ENCODE measurements at places on chromosomes 3 and 15.

DNA sequence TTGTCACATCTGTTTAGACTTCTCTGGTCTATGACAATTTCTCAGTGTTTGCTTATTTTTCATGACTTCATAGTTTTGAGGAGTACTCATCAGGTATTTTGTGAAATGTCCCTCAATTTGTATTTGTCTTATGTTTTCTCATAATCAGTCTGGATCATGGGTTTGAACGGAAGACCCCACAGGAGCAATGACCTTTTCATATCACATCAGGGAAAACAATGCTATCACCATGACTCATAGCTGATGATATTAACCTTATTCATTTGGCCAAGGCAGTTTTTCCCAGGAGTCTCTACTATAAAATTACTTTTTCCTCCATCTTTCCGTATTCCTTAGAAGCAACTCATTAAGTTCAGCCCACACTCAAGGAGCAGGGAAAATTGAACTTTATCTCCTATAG lies 32.7 kb downstream of the AADACL2 start:
- ATAC-seq: no peak

DNA sequence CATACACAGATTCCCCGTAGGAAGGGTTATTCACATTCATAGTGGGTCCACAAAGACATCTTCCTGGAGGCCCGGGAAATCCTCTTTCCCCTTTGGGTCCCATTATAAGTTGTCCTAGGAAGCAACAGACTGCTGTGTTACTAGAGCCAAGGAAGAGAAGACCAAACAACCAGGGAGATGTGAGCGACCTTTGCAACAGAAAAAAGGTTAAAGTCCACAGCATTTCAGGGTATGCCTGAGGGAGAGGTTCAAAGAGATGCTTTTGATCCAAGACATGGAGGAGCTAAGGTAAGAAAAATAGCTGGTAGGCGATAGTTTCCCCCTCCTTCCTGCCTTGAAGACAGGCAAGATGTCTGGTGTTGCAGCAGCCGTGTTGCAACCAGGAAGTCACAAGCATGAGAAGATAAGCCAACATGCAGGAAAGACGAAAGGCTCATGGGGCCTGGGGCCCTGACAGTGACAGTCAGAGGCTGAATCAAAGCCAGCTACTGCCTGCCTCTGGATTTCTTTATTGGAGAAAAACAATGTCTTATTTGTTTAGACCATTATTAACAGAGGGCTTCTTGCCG lies 30.9 kb downstream of the EAF1 start:
- ATAC-seq: no peak

DNA sequence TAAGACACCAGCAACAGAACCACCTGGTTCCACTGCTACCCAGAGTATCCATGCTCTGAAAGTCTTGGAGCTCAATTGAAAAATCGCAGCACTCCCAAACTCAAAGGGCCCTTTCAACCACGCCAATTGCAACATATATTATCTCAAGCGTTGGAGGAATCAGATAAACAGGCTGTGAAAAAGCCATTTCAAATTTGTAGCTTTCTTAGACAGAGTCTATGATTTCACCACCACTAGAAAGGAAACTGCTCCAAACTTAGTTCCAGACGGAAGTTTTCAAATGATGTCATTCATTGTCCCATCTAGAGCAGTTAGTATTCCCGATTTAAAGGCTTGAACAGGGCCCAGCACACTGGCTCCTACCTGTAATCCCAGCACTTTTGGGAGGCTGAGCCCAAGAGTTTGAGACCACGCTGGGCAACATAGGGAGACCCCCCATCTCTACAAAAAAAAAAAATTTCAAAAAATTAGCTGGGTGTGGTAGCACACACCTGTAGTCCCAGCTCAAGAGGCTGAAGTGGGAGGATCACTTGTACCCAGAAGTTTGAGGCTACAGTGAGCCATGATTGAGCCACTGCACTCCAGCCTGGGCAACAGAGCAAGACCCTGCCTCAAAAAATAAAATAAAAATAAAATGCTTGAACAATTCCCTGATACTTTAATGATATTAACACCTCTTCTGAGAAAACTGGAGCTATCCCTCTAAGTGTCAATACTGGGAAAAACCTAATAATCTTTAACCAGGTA lies 16.8 kb downstream of the TNIK start:
- no peak for ATAC-seq

DNA sequence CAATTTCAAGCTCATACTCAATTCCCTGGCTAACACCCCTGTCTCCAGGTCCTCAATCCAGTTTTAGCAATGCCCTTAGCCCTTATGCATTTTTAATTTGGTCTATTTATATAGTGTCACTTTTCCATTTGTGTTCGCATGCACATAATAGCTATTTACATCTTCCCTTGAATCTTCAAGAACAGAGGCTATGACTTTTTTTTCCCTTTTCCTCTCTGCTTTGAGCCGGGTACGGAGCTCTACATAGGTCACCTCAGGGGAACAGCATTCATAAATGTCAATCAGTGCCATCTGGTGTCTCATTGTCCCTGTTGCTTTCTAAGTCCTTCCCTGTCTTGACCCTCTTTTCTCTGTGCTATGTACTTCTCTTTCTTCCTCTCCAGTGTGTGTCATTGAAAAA lies 26.5 kb upstream of the ACTC1 start:
- no peak for ATAC-seq

- no peak for ATAC-seq
These were observed 8.2 kb upstream of the NEDD4 start for GRCh38 chr15:56001471-56002078.

DNA sequence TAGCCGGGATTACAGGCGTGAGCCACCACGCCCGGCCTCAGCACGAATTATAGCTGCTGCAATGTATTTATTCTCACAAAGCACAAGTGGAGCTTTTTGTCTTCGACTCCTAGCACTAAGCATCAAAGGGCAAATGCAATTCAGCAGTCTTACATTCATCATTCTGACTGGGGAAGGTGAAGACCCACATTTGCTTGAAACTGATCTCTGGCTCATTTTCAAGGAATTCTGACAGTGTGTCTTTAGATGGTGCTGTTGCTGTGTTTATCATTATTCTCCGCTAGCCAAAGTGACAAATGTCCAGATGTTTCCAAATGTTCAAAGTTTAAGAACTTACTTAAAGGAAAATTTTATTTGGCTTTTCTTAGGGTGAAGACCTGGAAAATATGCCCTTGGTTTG lies 55.9 kb downstream of the SGO1 start:
- ATAC-seq: no peak

DNA sequence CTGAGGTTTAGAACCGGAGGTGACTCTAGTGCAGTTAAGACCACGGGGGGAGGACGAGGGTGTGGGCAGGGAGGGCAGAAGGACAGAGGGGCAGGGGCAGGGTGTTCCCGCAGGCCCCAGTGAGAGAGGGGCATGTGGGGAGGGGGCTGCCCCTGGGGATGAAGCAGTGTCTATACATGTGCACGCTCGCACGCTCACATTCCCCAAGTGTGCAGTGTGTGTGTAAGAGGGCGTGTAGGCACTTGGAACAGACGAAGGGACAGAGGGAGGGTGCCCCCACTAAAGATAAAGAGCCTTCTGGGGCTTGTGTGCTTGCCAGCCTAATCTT lies 69.5 kb upstream of the MEF2A start:
- ATAC-seq: no peak

DNA sequence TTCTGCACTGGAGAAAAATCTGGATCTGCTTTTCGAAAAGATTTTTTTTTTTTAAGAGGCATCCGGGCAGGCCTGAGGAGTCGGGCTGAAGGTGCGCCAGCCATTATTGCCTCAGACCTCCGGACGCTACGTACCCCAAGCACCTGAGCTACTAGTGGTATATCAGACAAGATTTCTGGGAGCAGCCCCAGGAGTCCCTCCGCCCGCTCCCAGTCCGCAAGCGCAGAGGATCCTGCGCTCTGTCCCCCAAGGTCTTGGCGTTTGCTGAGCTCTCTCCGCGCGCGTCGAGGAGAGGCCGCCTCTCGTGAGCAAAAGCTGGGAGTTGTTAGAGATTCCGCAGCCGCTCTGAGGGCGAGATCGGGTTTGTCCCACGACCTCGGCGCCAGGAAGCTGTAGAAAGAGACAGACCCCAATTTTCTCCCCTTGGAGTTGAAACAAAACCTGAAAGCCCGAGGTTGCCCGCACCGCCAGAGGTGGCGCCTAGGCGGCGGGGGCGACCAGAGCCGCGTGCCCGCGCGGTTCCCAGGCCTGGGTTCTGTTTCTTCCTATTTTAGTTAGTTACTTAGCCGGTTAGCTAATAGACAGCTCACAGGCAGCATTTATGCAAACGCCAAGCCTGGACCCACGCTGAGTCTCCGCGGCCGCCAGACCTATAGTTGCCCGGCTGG lies 72.5 kb upstream of the POLG start:
- ATAC-seq: no peak

DNA sequence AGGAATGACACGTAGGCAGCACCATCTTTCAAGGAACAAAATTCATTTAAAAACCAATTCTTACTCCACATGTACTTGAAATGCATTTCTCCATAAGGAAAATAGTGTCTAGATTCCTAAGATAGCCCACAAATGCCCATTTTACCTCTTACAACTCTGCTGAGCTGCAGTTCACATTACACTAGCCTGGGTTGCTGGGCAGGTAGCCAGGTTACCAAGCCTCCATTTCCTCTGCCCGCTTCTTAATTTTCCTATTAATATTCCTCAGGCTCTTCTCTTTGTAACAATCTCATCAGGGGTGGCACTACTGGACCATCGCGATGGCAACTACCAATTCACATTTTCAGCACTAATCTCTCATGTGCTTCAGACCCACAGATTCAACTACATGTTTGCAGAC lies 10.8 kb downstream of the ATP13A3 start:
- no peak for ATAC-seq

DNA sequence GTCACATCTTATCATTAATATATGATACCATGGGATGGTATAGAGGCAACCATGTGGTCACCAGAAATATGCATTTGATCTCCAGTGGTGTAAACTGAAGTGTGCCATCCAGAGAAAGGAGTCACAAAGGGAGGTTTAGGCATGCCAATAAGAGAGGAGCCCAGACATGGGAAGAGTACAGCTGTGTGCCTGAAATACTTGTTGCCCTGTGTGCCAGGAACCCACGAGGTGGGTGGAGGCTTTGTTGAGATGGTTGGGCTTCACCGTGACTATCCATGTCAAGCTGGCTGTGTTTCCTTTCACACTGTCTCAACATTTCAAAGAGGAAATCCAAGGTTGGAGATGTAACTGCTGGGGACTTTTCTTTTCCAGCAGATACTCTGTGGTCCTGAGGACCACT lies 43.5 kb downstream of the CACNA2D3 start:
- no peak for ATAC-seq

DNA sequence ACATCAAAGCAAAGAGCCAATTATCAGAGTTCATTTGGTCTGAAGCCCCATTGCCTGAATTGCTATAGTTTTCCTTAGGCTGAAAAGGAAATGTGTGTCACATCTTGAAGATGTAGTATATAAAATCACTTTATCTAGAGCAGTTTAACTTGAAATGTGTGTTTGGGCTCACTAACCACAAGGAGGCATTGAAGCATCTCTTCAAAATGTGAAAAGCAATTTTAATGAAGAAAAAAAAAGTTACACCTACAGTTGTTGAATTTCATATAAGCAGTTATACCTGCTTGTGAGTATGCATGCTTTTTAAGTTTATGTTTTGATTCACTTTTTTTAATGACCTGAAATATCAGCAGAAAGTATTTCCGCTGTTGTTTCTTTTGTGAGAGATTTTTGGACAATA lies 129.3 kb downstream of the IQCH start:
- ATAC-seq: no peak

GRCh38 chr3:133905376-133905775 lies 9.7 kb upstream of the RAB6B start:
- ATAC-seq: no peak

GRCh38 chr3:102936511-102937045 lies 501.8 kb downstream of the ZPLD1 start:
- ATAC-seq: no peak

GRCh38 chr15:95556866-95557225 lies 773.7 kb upstream of the NR2F2 start:
- ATAC-seq: no peak

DNA sequence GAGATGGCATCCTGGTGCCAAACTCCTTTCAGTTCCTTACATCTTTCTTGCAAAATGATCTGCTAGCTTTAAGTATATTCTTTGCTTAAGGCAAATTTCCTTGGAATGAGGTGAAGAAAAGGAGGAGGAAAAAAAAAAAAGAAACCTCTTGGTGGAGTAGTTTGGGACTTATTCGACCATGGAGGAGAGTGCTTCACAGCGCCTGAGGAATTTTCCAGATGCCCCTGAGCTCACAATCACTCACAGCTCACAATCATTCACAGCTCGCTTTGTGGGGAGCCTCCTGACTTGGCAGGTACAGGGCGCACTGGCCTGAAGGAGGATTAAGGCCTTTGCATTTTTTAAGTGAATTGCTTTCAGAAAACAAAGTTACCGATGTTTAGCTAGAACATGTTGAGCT lies 53.9 kb downstream of the BOC start:
- ATAC-seq: no peak

DNA sequence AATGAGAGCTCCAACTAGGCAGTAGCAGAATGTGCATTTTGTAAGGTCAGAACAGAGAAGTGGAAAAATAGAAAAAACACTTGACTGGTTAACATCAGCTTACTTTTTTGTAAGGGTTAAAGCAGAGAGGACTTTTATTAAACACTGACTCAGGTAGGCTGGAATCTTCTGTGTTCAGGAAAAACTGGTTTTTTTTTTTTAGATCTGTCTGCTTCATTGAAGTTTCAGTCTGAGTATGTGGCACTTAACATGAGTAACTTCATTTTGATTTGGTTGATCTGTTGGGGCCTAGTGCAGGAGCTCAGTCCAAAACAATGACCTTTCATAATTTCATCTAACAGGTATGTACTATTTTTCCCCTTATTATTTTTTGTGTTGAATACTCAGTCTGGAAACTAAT lies 141.1 kb downstream of the DOCK3 start:
- ATAC-seq: no peak

DNA sequence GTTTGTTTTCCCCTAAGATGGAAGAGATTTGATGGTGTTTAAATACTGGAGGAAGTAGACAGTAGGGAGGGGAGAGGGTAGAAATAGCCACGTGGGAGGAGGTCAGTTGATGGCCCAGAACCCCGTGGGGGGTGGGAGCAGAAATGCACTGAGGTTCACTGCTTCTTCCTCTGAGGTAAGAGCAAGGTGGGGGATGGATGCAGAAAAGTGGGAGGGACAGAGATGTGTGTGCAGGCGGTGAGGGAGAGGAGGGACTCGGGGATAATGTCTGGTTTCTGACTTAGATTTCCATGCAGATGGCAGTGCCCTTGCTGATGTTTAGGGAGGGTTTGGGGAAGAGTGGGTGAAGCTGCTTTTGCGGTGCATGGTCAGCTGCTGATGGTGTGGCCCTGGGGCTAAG lies 102.9 kb downstream of the ARNT2 start:
- no peak for ATAC-seq

DNA sequence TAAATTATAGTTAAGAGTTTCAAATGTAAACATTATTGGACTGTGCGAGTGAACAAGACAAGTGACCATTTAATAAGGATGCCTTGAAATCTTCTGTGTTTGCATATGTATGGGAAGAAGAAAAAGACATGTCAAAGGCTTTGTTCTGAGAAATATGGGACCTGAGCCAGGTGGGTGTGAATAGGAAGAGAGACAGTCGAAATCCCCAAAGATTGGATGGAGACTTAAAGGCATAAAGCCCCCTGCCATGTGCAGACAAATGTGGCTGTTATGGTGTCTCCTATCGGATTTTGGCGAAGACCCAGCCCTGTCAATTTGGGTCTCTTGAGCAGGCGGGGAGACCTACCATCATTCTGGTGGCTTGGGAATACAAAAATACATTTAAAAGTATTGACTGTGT lies 16.9 kb downstream of the FXR1 start:
- no peak for ATAC-seq
